ENCODE measurements at places on chromosomes 5 and 9.
A peak's percentile ranks its signal among the peaks of the same experiment; 100 is the strongest.

- no peak for DNase-seq
Measured at GRCh38 chr5:109862301-109862700, 172.6 kb downstream of the MAN2A1 start.

DNA sequence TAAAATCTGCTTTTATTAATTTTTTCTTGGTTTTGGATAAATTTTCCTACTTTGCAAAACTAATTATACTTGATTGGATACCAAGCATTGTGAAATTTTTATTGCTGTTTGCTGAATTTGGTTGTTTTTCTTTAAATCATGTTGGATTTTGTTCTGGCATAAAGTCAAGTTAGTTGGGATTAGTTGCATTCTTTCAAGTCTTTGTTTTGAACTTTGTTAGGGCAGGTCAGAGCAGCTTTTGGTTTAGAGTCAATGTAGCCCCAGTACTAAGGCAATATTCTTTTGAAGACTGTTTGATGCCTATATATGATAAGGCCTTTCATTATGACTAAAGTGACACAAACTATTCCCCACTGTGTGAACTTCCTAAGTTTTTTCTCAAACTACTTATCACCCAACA lies 531.1 kb downstream of the RASEF start:
- DNase-seq = no peak

- peak; percentile 15 for DNase-seq
Measured at GRCh38 chr5:55037046-55037771, 13.2 kb downstream of the GZMK start.

DNA sequence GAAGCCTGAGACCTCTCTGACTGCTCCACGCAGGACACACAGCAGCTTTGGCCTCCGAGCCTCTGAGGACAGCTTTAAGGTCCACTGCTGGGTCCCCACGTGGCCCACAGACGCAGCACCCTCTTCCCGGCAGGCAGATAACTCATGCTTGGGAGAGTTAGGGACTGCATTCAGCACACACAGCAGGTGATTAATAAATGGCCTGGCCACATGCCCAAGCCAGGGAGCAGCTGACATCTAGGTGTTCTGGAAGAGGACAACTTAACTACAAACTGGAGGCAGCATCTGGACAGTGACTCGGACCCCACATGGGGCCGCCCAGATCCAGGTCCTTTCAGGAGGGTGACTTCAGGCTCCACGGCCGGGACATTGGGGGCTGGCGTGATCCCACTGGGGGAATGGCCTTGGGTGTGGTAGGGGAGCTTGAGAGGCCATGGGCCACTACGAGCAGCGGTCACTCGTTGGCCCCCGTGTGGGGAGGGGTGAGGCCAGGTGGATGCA lies 11.3 kb downstream of the NINJ1 start:
- DNase-seq = no peak

GRCh38 chr5:33631786-33632185 lies 191.0 kb downstream of the TARS1 start:
- DNase-seq = no peak

GRCh38 chr9:11471321-11471720 lies 858.5 kb upstream of the PTPRD start:
- no peak for DNase-seq

GRCh38 chr5:31213705-31214121 lies 20.2 kb downstream of the CDH6 start:
- no peak for DNase-seq

GRCh38 chr5:158436271-158437065 lies 577.5 kb upstream of the CLINT1 start:
- DNase-seq = no peak

GRCh38 chr5:39420482-39421145 lies 4.2 kb downstream of the DAB2 start:
- peak; percentile 90 for DNase-seq

- DNase-seq = no peak
Measured at GRCh38 chr5:28737682-28738081, 1699.3 kb upstream of the CDH9 start.
